ENCODE measurements at places on chromosomes 5 and 9.

GRCh38 chr5:98454904-98455303 is 318.6 kb upstream of the RGMB start:
- DNase-seq: no peak

DNA sequence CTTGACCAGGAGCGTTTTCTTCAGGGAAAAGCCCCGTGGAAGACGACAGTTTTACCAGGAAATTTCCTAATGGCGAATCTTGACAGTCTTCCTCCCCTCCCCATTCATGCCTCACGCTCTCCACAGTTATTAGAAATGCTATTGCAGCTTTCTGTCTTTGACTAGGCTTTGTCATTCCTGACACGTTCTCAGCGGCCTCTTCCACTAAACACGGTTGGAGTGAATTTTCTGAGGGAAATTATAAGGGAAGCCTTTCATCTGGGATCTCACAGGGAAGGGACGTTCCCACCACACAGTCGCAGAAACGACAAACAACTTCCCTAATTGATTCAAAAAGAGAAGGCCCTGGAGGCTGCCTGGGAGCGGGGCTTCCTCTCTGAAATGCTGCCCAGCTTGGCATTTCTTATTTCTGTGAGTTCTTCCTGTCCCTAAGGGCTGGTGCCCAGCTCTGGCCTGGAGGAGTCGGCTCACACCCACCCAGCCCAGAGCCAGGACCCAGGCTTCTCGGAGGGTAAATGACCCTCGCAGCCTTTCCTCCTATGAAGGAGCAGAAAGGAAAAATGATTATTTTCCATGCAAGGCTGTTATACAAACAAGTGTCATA is 57.1 kb upstream of the PPP1R26 start:
- DNase-seq: no peak

DNA sequence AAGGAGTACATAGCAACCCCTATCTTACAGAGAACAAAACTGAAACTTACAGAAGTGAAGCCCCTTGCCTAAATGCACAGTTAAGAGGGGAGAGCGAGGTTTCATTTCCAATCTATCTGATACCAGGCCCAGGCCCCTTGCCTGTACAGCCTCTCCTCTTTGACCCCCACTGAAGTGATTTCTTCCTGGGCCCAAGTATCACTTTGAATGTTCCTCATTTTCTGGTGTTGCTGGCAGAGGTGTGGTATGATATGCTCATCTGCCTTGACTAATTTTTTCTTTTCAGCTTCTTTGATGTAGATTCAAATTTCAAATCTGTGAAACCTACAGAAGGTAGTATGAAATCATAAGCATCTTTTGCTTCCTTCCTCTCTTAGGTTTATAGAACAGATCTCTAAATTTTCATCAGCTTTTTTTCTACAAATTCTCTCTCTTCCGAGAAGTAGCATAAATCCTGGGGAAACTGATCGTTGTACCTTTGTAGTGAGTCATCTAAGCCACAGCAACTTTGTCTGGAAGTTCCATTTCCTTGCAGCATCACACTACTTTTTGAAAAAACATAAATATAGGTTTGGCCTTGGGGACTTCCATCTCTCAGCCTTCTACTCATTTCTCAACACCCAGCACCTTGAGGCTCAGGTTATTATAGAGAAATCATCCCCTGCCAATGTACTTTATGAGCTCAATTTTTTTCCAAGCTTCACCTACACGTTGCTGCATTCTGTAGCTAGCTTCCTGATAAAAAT is 402.4 kb upstream of the PTGER4 start:
- DNase-seq: no peak

DNA sequence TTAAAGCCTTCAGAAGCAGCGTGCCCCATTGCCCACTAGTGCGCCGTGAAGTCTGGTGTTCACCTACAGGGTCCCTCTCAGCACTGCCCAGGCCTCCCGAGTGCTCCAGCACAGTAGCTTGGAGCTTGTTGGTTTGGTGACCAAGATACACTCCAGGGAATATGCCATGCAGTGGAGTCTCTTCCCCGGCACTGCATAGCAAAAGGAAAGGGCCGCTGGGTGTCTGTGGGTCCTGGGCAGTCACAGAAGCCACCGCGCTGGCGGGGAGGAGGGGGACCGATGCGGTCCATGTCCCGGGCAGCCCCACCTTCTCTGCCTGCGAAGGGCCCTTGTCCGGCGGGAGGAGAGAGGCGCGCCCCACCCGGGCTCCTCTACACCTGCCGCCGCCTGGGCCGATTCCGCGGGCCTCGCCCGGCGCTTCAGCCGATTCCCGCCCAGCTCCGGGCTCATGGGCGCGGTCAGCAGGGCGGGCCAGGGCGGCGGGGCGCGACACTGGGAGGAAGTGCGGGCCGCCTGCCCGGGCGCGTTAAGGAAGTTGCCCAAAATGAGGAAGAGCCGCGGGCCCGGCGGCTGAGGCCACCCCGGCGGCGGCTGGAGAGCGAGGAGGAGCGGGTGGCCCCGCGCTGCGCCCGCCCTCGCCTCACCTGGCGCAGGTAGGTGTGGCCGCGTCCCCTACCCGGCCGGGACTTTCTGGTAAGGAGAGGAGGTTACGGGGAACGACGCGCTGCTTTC is at the start of gene SYK:
TSS of gene SYK (plus strand) at position 579 of the 732 bp plus-strand sequence. CDS start 42,080 bp downstream, outside the sequence.
- DNase-seq: no peak

DNA sequence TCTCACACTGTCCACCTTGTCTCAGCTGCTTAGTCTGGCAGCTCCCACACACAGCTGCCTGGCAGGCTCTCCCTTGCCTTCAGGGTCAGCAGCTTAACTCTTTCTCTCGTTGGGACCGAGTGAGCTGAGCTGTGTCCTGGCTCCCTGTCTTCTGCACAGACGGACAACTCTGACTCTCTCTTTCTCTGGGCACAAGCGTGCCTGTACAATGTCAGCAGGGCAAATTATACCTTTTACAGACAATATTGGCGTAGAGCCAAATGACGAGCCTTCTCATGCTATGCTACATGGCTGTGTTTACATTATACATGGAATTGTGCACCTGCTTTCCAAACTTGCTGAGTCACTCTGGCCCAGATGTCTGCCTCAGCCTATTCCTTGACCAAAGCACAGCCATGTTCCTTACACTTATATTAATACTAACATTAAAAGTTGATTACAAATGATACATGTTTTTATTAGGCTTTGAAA is 188.6 kb downstream of the CYLC2 start:
- DNase-seq: no peak

- no peak for DNase-seq
Measured at GRCh38 chr9:138071731-138072130, 194.1 kb downstream of the CACNA1B start.

DNA sequence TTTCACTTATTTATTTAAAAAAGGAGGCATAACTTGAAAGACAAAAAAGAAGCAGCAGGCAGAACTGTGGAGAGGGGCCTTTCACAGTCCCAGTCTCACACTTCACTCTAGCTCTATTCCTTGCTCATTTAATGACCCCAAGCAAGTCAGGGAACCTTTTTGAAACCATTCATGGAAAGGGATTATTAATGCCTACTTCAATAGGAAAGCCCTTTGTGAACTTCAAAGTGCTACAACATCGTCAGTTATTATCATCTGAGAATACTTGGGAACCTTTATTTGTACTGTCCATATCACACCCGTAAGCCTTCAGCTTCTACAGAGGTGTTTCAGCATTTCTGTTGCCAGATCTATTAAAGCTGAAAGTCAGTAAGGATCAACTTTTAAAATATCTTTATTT is 320.2 kb downstream of the TMEM161B start:
- no peak for DNase-seq

DNA sequence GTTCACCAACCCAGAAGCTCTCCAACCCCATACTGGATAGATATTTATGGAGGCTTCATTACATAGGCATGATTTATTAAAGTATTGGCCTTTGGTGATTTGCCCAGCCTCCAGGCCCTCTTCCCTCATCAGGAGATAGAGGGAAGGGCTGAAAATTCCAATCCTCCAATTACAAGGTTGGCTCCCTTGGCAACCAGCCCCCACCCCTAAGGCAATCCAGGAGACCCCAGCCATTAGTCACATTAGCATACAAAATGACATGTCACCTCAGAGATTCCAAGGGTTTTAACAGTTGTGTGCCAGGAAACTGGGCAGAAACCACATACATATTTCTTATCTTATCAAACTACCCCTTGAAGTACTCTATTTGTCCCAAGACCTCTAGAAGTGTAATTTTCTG is 210.0 kb downstream of the HINT1 start:
- DNase-seq: no peak

- no peak for DNase-seq
Measured at GRCh38 chr9:125633116-125633745, 73.8 kb downstream of the MAPKAP1 start.

GRCh38 chr5:170571875-170572852 is 68.3 kb downstream of the KCNIP1 start:
- no peak for DNase-seq

DNA sequence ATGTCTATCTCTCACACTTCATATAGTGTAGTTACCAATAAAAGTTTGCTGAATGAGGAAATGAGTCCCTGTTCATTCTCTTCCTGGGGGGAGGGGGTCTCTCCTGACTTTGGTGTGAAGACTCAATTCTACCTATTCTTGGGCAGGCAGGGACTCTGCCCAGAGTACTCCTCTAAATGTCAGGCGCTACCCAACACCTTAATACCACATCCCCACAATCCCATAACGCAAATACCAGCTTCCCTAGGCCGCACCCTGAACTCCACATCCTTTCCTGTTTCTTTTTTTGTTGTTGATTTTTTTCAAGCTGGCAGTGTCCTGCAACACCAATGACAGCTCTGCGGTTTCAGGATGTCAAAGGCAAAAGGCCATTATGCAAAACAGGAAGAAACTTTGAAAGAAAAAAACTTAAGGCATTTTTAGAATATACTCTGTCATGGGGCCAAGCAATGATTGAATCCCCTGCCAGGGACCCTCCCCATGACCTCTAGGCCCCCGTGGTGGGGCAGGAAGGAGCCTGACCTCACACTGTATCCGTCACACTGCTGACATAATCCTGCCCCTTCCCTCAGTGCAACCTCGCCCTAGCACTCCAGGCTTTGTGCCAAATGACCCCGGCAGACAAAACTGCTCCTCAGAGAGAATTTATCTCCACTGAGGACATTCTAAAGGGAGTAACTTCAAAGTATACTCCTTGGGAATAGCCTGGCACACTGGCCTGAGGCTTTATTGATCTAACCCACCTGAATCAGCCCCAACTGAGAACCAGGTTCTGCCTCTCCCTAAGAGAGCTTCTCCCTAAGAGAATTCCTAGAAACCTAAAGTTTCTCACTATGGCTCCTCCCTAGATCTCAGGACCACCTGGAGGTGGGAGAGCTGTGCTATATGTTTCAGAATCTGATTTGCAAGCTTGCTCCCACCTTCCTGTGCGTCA is 8.0 kb downstream of the B4GALT1 start:
- no peak for DNase-seq

DNA sequence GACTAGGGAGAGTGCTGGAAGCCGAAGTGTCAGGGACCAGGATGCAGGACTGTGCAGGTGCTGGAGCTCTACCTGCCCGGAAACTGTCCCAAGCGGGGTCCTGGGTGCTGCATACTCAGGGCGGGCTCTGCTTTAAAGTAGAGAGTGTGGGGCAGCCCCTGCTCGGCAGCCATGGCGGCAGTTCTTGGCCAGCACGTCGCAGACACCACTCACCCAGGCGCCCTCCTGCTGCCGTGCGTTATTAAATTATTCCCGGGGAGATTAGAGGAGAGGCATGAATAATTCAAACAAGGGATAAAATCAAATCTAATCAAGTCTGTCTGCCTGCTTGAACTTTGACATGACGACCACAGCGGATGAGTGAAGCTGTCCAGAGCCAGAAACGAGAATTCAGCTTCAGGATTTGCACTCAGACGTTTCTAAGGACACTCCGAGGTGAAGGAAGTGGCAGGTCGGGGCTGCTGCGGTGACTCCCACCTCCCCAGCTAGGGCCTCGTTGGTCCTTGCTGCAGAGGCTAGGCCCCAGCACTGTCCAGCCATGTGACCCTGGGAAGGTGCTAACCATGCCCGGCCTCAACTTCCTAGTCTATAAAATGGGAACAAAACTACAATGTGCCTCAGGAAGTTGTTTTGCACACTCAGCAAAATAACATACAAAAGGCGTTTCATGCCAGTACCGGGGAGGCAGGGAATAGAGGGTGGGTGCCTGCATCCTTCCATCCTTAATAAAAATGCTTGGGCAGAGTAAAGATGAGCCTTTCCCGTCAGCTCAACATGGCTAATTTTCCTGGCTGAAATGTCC is 91.3 kb upstream of the ADAMTS2 start:
- DNase-seq: no peak

DNA sequence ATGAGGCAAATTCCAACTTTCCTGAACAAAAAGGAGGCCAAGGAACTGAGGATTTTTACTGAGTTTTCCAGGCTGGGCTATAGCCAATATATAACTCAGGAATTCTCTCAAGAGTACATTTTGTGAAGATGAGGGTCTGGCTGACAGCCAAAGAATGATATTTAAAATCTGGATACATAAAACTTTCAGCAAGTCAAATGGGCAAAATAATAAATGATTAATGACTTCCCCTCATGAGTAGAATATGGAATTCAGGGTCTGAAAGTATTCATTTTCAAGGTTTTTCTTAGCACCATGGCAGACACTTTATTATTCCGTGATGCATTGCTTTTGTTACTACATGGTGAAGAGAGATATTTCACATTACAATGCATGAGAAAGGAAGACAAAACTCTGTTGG is 7.8 kb downstream of the FAM81B start:
- DNase-seq: no peak

DNA sequence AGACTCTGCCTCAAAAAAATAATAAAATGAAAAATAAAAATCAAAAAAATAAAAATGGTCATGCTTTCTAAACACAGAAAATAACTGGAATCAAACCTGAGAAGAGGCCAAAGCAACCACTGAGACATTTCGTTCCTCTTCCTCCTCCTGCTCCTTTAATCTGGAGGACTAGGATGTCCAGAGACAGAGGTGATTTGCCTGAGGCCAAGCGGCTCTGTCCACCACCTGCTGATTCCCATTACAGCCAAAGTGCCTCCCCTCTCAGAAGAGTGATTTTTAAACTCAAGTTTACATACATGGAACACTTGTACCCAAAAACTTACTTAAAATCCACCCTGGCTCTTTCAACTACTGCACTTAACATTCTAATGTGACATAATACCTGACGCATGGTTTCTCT is 65.6 kb downstream of the TLE1 start:
- DNase-seq: no peak

- DNase-seq: no peak
Measured at GRCh38 chr5:137300411-137301240, 198.5 kb downstream of the SPOCK1 start.

Measured in C1 segment of cervical spinal cord (tissue), 14 donors.